T-helper 22 cell (primary cell): ENCODE measurements at places on chromosomes 7 and 10.

DNA sequence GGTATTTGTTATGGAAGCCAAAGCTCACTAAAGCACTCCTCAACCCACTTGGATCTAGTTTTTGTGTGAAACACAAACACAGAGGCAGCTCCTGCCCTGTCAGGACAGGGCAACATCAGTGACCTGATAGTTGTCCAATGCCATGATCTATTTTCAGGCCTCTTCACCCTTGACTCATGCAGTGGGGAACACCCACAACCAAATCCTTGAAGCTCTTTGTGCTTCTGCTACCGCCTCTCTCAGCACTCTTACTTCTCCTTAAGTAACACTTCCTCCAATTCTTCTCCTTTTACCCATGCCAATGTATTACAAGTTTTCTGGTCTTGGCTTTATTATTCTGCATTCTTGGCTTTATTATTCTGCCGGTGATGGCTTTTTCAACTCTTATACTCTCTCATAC, 425.3 kb downstream of the INHBA start:
- DNase-seq = no peak

DNA sequence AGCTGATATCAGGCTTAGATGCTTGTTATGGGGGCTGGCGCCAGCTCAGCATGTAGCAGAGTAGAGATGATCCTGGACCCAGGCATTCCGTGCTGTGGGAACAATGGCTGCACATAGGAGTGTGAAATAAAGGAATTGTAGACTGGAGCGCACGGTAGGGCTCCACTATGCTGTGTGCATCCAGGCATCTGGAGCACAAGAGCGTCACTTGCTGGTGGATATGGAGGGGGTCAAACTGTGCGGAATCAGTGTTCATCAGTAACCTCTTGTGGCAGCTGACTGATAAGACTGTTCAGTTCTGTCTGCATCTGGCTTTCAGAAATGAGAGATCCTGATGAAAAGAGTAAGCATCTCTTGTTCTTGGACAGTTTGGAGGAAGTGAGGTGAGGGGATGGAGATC, 55.8 kb downstream of the ZNF503 start:
- no peak for DNase-seq

DNA sequence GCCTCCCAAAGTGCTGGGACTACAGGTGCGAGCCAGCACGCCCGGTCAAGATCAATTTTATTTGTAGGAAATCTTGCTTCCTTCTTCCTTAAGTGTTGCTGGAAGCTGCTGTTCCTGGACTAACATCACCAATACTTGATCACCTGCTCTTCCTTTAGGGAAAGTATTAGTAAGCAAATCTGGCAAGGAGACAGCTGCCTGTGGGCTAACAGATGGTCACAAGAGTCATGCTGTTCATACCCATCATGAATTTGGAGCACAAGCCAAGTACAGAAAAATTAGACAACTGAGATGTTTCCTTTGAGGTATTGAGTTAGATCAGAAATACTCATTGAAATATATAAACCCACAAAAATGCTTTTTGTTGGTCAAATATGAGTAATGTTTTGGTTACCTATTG, 27.9 kb downstream of the BAIAP2L1 start:
- DNase-seq = no peak

GRCh38 chr10:132847856-132848255, 61.9 kb upstream of the NKX6-2 start:
- no peak for DNase-seq

- no peak for DNase-seq
These were observed 10.2 kb downstream of the CCDC6 start for GRCh38 chr10:59896191-59896590.

DNA sequence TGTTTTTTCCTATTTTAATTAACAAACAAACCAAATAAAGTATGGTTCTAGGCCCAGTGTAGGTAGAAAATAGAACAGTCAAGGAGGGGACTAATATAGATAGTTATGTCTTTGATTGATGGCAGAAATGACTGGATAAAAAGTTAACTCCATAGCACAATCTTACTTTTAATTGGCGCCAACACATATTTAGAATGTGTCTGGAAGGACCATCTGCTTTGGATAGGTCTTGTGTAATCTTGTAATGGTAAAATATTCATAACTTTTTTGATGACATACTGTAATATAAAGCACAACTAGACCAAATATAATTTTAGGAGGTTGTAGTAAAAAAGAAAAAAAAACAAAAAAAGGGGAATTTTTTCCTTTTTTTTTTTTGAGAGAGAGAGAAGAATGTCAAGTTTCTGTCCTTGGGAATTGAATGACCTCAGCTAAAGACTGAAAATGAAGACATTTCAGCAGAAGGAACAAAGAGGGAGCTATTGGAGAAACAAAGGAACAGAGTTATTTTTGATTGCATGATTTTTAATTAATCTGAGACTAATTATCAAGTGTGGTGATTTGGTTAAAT, 193.7 kb downstream of the CDK14 start:
- no peak for DNase-seq

DNA sequence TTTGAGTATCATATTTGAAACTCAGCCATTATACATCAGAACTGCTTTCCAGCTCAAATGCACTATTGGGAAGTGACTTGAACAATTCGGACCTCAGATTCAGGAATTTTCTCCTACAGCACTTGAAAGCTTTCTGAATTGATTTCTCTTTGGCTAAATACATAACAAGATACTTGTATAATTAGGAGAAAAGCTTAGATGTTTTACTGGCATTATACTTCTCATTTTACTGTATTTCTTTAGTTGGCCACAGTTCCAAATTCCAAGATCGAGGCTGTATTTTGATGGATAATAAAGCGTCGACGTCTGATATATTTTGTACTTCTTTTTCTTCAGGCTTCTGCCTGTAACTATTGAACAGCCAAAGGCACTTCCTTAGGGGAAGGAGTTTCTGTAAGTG, 26.7 kb upstream of the LYZL2 start:
- no peak for DNase-seq

GRCh38 chr7:112019932-112020331, 186.3 kb downstream of the DOCK4 start:
- DNase-seq = no peak

DNA sequence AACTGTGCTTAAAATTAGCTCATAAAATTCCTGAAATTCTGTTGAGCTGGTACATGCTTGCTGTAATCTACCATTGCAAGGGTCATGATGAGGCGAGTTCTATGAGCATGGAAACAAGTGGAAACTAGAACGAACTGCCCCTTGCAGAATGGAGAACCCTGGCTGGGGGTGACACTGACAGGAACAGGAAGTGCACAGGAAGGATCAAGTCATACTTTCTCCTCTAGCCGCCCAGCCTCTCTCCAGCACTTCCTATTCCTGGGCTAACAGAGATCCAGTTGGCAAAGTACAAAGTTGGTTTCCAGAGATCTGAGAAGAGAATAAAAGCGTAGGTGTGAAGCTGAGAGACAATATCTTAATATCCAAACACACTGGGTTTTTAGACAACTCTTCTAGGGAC, 414.2 kb upstream of the PODXL start:
- no peak for DNase-seq

DNA sequence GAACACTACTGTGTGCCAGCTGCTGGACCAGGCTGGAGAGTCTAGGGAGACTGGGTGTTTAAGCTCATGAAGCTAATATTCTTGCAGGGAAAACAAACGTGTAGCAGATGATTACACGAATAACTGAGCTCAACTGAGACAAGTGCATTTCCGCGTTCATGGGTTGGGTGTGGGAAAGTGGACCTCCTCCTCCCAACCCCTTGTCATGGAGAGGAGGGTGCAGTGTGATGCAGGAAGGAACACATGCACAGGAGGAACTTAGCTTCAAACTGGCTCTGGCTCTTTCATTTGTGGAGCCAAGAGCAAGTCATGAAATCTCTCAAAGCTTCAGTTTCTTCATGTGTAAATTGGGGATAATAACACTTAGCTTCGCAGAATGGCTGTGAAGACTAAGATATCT, 204.3 kb downstream of the ARHGAP12 start:
- no peak for DNase-seq
